ENCODE measurements at places on chromosomes 13 and 19.

- DNase-seq: no peak
These were observed 1.3 kb downstream of the DNAJB1 start for GRCh38 chr19:14516746-14517438.

DNA sequence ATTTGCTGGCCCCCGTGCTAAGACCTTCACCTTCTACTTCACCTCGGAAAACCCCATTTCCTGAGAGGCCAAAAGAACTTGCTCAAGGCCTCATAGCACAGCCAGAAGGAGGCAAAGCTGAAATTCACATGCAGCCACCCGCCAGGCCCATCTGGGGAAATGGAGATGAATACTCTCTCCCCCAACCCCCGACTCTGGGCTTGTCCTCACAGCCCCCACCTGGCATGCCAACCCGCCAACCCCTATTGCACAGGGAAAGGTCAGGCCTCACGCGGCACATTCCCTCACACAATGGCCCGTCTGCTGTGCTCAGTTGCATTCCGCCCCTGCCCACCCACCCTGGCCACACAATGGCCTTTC is 3.2 kb downstream of the PRX start:
- DNase-seq: no peak

DNA sequence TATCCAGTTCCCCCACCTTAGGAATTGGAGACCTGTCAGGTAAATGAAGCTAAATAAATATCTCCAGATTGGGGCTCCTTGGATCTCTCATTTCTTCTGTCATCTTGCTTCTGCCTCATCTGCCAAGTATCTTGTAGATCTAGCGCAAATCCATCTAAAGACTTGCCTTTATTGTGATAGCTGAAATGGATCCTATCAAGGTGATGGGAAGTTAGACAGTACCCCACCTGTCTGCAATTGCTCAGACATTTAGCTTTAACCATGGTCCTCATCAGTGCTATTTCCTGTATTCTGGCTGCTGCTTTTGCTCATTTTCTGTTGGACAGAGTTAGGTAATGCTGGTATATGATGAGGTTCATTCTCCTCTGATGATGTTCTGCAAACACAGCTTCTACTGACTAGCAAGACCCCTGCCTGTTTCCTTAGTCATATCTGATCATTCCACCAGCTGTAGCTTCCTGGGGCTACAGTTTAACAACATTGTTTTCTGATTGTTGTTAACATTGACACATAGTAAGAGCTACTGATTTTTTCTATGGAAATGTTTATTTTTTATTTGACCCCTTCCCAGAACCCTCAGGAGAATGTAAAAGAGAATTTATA is 340.0 kb downstream of the DCT start:
- no peak for DNase-seq

DNA sequence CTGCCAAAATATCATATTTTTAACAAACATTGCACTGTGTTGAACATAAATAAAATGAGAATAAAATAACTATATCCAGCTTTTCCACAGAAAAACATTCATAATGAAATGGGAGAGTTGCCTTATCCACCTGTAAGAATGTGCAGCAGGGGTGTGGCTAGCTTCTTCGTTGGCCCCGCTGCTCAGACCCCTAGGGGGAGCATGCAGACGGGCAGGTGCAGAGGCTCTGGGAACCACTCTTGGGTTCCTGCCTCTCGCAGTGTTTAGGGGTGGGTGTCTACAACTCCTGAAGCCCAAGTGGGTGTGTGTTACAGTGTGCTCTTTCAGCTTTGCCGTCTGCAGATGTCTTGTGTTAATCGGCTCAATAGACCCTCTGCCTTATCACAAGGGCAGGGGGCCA is 121.7 kb downstream of the SLITRK5 start:
- no peak for DNase-seq

GRCh38 chr13:30126903-30127428 is 180.4 kb downstream of the KATNAL1 start:
- no peak for DNase-seq
